ENCODE measurements at places on chromosomes 7 and 10.
A peak's percentile ranks its signal among the peaks of the same experiment; 100 is the strongest.

GRCh38 chr7:116929914-116930913, 23.1 kb upstream of the ST7 start:
- DNase-seq, result peak; percentile 47

DNA sequence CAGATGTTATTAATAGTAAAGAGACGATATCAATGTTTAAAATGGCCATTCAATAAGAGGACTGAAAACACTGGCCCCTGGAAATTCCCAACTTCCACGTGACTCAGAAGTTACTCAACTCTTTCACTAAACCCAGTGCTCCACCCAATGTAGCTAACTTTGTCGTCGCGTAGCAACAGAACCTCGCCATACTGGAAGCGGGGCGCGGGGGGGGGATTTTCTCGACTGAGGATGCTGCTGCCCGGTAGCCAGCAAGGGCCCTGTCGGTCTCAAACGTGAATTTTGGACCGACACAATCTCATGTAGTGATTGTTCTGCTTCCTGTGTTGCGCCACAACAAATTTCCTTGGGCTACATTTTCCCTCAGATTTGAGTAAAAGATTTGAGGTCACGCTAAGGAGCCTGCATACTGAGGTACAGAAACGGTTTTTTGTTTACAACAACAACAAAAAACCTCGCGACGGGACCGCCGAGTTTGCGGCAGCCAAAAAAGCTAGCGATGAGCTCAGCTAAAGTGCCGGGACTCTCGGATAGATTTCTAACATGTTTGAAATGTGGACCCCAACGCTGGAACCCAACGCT, 977 bp upstream of the SFR1 start:
- peak; percentile 58 for DNase-seq

GRCh38 chr7:81447351-81447952, 322.4 kb downstream of the HGF start:
- no peak for DNase-seq

DNA sequence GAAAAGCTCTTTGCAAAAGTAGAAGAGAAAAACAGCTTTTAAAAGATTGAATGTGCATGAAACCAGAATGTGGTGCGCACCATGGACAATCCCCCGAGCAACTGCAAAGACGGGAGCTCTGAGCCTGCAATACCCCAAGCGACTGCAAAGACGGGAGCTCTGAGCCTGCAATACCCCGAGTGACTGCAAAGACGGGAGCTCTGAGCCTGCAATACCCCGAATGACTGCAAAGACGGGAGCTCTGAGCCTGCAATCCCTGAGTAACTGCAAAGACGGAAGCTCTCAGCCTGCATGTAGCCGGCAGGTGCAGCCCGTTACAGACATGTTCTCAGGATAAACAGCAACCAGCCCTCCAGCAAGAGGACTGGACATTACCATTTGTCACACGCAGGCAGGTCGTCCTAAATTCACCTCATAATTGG, 6.2 kb downstream of the ZNF775 start:
- no peak for DNase-seq

- no peak for DNase-seq
These were observed 82.9 kb upstream of the KCND2 start for GRCh38 chr7:120190109-120190508.

DNA sequence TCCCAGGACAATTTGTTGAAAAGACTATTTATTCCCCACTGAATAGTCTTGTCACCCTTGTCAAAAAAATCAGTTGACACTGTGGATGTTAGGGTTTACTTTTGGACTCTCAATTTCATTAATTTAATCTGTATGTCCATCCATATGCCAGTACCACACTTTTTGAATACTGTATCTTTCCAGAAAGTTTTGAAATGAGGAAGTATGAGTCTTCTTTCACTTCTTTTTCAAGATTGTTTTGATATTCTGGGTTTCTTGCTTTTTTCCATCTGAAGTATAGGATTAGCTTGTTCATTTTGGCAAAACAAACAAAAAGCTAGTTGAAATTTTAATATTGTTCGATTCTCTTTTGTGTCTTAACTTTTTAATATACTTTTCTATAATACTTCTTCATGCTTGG, 21.7 kb downstream of the KLHDC10 start:
- DNase-seq, result no peak

DNA sequence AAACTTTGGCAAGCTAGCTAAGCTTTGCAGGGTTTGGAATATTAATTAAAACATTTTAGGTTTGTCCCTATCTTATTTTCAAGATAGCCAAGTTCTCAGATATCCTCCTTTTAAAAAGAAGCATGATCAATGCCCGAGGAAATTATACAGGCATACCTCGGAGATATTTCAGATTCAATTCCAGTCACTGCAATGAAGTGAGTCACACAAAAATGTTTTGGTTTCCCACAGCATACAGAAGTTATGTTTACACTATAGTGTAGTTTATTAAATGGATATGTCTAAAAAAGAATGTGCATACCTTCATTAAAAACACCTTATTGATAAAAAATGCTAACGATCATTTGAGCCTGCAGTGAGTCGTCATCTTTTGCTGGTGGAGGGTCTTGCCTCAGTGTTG, 382.9 kb upstream of the NPVF start:
- DNase-seq, result no peak

- DNase-seq, result no peak
These were observed 24.8 kb upstream of the SFMBT2 start for GRCh38 chr10:7435674-7436073.

DNA sequence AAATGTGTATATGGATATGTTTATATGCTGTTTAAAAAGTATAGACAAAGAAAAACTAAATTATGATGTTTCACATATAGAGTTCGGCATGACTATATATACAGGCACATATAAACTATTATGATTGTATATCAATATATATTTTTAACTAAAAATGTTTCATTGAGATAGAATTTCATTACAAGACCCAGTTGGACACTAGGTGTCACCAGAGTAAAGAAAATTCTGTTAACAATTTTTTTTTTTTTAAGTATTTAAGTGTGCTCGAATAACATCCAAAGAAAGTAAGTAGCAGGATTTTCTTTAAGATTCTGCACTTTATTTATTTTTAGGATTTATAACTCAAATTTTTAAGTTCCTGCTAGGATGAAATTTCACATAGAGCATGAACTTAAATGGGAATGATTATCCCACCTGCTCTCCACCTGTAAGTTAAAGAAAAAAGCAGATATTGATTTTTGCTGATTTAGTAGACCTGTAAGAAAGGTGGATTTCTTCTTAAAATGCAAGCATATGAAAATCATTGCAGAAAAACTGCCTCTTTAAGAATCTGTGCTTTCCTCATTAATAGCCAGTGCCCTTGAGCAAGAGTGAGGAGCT, 961.5 kb downstream of the PCDH15 start:
- DNase-seq, result no peak

GRCh38 chr7:98802088-98802780, 67.6 kb downstream of the TMEM130 start:
- DNase-seq, result no peak

DNA sequence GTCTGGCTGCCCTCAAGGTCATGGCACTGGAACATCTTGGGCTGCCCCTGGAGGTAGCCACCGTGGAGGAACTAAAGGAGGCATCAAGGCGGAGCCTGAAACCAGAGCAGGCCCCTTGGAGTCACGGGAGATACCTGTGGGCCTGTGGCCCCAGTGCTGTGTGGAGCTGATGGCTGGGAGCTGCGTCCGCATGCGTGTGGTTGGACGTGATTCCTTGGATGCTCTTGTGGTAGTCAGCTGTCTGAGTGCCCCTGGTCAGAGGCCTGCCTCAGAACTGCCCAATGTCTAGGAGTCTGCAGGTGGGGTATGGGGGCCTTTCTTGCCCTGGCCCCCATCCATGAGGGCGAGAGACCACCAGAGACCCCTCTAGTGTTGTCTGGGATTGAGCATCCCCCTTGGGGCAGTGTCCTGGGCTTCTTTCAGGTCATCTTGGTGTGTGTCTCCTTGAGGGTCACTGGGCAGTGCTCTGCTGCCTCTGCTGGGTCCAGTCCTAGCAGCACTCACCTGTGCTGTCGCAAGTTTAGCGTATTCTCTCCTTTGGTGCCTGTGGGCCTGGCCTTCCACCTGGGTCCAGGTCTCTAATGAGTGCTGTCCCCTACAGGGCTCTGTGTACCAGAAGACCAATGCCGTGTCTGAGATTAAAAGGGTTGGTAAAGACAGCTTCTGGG, 8.1 kb downstream of the PGAM2 start:
- DNase-seq, result no peak

DNA sequence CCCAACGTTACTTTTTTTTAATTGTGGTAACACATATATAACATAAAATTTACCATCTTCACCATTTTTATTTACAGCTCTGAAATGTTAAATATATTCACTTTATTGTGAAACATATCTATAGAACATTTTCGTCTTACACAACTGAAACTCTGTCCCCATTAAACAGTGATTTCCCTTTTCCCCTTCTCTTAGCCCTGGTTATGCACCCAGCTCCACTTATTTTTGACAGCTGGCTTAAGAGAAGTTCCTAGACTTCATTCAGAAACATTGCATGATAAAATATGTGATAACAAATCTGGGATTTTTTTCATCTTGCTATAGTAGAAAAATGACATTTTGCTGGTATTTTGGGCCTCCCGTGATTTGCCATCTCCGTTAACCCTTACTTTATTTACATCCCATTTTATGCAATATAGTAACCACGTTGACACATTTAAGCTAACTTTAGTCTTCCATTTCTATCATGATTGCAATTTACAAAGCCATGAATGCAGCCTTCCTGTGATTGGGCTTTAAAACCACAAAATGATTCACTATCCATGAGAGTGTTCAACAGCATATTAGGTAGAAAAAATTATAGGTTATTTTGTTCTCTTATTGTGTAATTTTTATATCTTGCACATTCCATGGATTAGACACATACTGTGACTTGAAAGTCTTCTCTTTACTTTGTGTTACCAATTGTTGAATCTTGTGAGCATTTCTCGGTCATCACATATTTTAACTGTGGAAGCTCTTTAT, 139.6 kb downstream of the SND1 start:
- DNase-seq, result no peak

DNA sequence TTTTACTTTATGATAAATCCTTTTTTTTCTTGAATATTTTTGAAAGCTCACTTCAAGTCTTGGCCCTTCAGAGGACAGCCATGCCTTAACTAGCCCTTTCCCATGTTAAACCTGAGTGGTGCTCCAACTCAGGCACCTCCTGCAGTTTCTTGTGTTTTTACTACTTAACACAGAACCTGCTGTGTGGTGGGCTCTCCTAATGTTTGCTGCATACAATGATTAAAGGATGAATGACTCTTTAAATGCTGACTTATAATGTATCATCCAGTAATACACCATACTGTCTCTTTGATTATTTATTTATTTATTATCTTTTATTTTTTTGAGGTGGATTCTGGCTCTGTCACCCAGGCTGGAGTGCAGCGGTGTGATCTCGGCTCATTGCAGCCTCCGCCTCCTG, 179.4 kb downstream of the SEMA3E start:
- DNase-seq, result no peak

GRCh38 chr10:126902157-126902556, 3.1 kb upstream of the DOCK1 start:
- no peak for DNase-seq

- DNase-seq, result no peak
These were observed 334.6 kb downstream of the PTPRN2 start for GRCh38 chr7:158252837-158253669.

DNA sequence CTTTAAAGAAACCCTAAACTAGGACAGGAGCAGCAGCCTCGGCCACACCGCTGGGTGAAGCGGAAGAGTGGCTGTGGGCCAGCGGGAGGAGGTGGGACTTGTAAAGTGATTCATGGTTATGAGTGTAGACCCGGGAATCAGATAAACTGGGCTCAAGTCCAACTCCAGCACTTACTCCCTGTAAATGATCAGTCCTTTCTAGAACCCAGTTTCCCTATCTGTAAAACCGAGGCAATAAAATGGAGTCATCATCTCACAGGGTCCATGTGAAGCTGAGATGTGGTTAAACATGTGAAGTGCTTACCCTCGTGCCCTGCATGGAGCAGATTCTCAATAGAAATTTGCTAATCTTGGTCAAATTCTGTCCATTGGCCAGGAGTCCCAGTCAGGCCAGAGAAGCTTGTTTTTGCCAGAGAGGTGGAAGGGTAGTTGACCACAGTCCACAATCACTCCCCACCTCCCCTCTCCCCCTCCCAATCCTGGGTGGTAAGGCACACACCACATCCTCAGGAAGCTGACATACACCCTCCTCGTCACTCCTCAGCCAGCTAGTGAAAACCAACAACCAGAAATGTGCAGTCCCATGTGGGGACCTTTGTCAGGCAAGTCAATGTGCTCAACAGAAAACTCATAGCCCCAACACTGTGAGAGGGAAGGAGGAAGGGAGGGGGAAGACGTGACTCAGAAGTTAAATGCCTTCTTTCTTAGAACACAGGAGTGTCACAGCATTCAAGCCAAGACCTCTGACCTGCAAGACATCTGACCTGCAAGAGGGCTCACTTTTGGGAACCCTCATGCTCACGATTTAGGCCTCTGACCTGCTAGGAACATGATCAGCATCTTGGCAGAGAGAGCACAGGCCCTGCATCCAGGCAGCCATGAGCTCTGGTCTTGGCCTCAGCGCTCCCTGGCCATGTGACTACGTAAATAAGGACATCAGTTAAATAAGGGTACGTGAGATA, 145.1 kb downstream of the PLXNA4 start:
- peak; percentile 37 for DNase-seq

Measured in activated T-helper 1 cell treated with Interleukin-2 at 50 U/mL for 16 hours (primary cell).